ENCODE measurements at places on chromosomes 2 and 18.

DNA sequence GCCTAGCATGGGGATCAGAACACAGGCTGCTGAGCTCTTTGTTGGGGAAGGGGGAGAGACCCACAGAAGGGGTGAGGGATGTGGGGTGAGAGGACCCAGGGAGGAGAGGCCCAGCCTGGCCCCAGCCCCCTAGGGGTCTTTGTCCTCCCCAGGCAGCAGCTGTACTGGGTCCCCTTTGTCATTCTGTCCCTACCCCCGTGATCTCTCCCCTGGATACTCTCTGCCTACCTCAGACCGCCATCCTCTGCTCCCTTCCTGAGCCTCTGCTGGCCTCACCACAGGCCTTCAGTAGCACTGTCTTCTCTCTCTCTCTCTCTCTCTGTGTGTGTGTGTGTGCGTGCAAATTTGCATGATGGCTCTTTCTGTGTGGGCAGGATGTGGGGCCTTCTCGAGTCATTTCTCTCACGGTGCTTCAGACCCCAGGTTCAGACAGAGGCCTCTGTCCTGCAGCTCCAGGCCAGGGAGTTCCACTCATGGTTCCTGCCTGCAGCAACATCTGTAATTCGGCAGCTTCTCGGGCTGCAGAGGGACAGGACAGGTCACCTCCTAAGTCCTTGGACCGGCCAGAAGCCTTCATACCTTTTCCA lies 1.4 kb downstream of the PSD4 start:
- no peak for DNase-seq

GRCh38 chr2:129011466-129012061 lies 692.9 kb upstream of the HS6ST1 start:
- no peak for DNase-seq

DNA sequence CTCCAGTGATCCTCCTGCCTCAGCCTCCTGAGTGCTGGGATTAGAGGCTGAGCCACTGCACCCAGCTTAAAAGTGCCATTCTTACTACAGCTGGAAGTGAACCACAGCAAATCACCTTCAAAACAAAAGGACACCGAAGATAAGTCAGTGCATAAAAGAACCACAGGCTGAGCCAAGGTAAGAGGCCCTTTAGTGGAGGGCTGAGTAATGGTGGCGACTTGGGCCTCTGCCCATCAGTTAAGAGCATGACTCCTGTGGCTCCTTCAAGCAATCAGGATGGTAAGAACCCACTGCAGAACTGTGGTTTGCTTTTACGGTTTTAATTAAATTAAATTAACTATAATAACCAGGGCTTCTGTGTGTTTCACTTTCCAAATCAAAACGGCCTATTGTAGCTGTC lies 75.1 kb downstream of the CTAGE1 start:
- no peak for DNase-seq

DNA sequence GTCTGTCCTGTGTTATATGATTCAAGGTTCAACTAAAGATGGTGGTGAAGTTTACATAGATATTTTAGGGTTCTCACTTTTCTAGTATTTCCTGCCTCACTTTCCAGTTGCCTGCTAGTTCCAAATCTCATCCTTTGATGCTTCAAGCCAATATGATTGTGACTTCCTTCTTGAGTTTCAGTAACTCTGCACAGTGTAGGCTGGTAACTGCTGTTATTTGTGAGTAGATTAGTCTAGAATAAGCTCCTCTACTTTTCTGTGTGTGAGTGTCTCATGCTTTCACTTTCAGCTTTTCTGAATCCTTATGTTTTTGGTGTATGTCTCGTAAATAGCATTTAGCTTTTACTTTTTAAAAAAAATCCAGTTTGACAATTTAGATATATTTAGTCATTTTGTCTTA lies 42.6 kb downstream of the GALNT1 start:
- DNase-seq, result no peak

DNA sequence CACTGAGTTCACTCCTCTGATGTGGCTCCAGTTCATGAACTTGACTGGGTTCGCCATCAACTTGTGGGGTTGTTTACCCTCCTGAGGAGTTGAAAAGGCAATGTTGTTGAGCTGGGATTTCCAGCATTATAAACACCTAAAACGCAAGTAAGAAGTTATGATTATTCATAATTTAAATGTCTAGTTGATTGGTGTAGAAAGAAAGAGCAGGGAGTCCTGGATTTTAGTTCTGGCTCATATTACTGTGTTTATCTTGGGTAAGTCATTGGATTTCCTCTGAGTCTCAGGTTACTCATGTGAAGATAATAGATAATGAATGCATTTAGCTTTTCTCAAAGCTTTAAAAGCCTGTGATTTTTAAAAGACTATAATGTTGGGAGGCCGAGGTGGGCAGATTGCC lies 438.0 kb upstream of the CDH20 start:
- no peak for DNase-seq

DNA sequence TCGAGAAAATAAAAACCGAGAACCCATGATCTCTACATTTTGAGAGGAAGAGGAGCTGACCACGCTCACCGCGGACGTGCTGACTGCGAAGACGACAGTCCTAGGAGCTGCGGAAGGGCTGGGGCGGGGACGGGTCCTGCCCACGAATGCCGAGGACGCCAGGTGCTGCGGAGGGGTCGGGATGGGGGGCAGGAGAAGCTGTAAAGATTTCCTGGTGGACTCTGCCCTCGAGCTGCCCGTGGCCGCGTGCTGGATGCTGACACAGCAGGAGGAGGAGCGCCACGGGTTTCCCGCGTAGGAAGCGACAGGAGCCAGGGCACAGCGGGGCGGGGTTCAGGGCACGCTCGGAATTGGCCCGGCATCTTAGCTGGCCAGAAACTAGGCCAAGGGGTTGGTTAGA lies 22.2 kb downstream of the ZSCAN30 start:
- no peak for DNase-seq

DNA sequence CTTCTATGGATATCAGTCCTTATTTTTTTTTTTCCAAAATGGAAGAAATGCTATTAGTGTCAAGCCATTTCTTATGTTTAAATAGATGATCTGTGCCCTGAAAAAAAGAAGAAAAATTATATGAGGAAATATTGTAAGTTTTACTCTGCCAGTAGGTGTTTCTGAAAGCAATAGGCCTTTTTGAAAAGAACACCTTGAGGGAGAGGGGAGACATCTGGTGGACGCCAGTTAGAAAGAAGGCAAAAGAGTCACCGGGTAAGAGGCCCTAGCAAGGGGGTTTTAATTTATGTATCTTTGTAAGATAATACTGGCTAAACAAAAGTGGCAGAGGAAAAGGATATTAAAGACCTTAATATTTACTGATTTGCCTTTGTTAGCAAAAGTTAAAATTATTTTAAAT lies 56.1 kb downstream of the DYNAP start:
- DNase-seq, result no peak

- DNase-seq, result no peak
These were observed 10.2 kb downstream of the INSIG2 start for GRCh38 chr2:118098307-118099030.

DNA sequence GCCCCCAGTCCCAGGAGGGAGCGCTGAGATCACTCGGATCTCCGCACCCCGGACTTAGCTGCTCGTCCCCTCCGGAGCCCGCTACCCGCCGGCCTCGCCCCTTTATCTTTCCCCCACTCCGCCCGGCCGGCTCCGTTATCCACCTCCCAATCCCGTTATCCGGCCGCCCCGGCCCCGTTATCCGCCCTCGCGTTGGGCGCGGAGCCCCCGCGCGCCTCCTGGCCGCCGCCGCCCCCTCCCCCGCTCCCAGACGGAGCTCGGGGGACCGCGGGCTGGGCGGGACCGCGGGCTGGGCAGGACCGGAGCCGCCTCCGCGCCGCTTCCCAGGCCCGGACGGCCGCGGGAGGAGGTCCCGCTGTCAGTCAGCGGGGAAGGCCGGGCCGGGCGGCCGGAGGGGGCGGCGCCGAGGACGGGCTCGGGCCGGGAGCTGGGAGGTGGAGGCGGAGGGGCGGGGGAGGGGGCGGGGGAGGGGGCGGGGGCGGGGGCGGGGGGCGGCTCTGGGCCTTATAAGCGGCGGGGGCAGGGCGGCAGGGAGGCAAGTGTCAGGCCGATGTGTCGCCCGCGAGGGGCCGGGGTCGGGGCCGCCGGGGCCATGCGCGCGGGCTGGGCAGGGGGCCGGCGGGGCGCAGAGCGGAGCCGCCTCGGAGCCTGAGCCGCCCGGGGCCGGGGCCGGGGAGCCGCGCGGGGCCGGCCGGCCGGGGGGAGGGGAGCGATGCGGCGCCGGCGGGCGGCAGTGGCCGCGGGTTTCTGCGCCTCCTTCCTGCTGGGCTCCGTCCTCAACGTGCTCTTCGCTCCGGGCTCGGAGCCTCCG lies at the start of gene PKDCC:
TSS of gene PKDCC (plus strand) at position 534 of the 811 bp plus-strand sequence. CDS start at position 713, 179 bp downstream.
- DNase-seq, result peak; percentile 91

- DNase-seq, result no peak
These were observed 148.3 kb downstream of the SATB2 start for GRCh38 chr2:199309411-199309810.

DNA sequence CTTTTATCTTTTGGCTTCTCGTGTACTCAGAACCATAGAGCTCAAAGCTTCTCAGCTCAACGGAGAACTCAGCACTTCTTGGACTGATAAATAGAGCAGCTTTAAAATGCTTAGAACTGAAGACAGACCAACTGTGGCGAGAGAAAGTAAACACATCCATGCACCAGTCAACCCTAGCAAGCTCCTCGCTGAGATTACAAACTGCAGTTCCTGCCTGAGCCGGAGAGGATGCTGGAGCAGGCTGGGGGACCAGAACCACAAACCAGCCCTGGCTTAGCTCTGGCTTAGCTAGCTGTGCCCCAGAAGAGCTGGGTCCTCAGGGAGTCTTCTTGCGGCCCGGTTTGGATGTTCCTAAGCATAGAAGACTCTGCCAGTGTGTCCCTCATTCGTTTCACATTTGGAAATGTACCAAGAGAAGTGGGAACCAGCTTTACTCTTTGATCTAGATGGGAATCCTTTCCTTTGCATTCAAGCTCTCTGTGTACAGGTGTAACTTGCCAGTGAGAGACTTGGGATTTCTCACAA lies 5.6 kb downstream of the PAX8 start:
- DNase-seq, result no peak

DNA sequence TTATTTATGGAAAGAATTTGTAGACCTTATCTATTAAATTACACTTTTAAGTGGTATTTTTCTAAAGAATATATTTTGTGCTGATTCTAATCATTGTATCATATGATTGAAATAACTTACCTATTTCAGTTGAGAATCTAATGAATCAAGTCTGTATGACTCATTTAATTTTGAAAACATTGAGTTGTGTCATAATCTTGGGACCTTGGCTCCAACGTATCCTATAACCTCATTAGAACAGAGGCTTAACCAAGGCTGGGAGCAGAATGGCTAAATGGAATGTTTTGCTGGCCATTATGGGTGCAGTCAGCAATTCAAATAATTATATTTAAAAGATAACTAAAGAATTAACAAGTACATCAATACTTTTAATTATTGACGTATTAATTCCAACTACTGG lies 19.6 kb upstream of the GULP1 start:
- DNase-seq, result no peak

DNA sequence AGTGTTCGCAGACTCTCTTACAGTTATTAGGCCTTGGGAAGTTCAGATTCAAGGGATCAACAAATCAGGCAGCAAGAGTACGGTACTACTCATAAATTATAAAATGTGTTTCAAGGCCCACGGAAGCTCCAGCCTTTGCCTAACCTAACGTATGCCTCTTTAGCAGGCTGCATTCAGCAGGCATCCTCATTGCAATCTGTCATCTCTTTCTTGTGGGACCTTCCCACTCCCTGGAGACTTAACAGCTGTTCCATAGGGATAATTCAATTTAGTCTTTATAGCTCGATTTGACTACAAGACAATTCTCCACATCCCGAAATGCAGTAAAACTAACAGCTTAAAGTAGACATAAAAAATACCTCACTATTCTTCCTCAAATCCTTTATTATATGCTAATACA lies 453.7 kb downstream of the CNTNAP5 start:
- DNase-seq, result no peak

DNA sequence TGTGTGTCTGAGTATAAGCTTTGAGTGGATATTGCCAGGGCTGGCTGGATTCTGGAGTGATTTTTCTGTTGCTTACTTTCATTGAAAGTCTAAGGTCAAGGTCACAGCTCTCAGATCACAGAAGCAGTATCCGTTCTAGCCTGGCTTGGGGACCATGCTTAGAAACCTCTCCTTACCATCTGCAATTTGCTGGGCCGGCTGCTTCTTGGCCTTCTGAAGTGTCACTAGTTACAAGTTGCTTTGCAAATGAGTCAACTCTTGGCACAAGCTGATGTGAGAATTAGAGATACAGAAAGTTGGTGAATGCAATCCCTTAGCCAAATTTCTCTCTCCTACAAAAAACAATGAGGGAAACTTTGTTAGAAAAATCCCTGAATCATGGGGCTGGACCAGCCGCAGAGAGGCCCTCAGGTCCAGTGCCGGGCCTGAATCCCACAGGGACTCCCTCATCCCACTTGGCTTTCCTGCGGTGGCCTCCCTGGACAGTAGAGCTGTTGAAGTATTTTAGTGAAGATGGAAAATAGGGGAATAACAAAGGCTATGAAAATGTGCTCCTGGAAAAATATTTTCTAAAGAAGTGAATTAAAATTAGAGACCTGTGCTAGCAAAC lies 92.7 kb upstream of the CNGA3 start:
- no peak for DNase-seq

DNA sequence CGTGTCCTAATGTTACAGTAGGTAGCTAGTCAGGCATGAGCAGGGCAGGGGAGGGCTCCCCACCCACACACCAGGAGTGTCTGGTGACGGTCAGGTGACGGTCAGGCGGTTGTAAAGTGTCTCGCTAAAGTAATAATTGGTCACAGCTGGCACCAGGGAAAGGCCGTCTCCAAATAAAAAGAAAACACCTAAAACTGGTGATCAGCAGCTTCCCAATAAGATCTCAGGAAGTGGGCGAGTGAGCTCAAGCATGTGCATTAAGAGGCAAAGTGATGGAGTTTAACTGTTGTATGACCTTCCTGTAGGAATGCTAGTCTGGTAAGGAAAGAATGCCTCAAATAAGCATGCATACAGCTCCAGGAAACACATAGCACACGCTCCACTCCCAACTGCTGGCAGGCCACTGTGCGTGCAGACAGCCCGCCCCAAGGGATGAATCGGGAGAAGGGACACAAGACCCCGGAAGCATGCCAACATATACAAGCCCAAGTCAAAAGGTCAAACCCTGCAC lies 177.1 kb downstream of the RNF144A start:
- DNase-seq, result no peak

- no peak for DNase-seq
These were observed 172.5 kb downstream of the SMAD2 start for GRCh38 chr18:47758000-47758399.

DNA sequence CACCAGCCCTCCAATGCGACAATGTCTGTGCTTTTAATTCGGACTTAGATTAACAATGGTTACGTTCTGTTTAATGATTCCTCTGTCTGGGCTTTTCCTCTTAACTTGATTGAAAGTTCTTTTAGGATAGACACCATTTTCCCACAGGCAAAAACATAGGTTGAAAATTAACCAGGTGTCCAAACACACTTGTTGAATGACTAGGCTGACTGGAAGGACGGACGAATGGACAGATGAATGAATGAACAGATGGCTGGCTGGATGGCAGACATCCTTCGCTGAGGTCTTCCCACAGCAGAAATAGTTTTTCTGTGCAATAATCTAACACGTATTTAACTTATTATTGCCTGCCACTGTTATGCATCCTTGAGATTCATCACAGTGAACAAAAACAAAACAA lies 298.8 kb downstream of the SRBD1 start:
- DNase-seq, result no peak
